CD8-positive, alpha-beta memory T cell (primary cell): ENCODE measurements at places on chromosomes 7 and 10. TPM values are rescaled to one million over a fixed set of nuclear protein-coding genes. Genes with fewer than 3 reads are reported as not detected.

Gene ANKRD61
- total RNA-seq, result 0.24 TPM

Gene RSPH10B2
- 1.0 TPM for total RNA-seq

Gene CYP2C8
- not detected for total RNA-seq

Gene ERVW-1
- total RNA-seq, result not detected

DNA sequence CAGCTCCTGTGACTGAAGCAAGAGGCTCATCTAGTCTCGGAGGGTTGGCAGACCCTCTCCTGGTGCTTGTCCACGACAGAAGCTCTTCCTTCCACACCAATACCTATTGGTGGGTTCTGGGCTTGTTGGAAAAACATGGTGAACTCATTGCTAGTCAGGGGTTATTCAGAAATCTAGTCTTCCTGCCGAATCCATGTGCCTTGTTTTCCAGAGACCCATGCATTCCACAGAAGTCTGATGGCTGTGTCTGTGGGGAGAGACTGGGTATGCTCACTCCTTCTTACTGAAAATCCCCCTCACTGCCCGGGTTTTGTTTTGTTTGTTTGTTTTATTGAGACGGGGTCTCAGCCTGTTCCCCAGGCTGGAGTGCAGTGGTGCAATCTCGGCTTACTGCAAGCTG lies 138.3 kb downstream of the DNAJB6 start:
- no peak overlapping the region for H3K4me3 ChIP-seq
- H3K27ac ChIP-seq, result no peak overlapping the region
- peaks cover 50% of the 10 kb centered on the region for H3K4me1 ChIP-seq
- no peaks in the 10 kb centered on the region for H3K27me3 ChIP-seq
- H3K36me3 ChIP-seq, result no peaks in the 10 kb centered on the region

GRCh38 chr7:157576415-157576814 lies 239.6 kb downstream of the DNAJB6 start:
- H3K4me1 ChIP-seq, result no peaks in the 10 kb centered on the region
- peak; percentile 62 for DNase-seq
- H3K27ac ChIP-seq, result no peak overlapping the region
- peak overlapping the region; percentile 42 for H3K4me3 ChIP-seq
- H3K36me3 ChIP-seq, result no peaks in the 10 kb centered on the region

DNA sequence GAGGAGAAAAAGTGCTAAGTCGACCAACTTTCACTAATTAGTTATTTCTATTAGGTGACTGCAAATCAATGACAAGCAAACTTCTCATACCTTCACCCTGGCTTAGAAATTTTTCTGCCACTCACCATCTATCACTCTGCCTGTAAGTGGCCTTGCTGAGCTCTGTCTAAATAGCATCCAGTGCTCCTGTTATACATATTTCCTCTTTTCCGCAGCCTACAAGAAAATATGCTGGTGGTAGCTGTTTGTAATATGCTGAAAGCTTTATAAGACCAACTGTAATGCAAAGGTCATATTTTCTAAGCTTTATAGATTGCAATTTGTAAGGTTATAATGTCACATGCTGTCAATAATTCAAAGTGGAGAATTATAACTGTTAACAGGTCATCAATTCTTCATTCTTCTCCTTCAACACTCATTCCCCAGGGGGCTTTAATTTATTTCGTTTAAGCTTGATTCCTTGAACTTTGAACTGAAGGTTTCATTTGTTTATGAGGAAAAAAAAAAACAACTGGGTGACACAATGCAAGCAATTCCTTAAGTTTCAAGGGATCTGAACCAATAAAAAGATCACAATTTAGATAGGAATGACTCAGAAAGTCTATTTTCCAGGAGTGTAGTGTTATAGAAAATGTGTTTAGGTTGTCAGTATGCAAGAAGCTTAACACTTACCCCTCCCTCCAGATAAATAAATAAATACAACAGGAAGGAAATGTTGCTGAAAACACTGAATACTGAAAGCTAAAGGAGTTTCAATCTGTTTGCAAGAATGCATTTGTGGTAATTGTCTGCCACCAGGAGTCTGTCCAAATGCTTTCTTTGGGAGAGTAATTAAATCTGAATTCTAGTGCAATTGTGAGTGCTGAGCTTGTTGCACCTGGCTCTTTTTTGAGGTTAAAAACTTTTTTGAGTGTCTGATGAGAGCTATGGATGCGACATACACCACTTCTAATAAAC lies 183.7 kb downstream of the SORCS1 start:
- no peaks in the 10 kb centered on the region for H3K27me3 ChIP-seq
- H3K4me3 ChIP-seq, result no peak overlapping the region
- H3K27ac ChIP-seq, result no peak overlapping the region
- no peaks in the 10 kb centered on the region for H3K4me1 ChIP-seq
- no peaks in the 10 kb centered on the region for H3K36me3 ChIP-seq
